ENCODE measurements at places on chromosomes 1 and 21. TPM values are rescaled to one million over a fixed set of nuclear protein-coding genes. Genes with fewer than 3 reads are reported as not detected.

HSPA6 gene
- 6.5 TPM for total RNA-seq

KCNN3 gene
- under 0.01 TPM for total RNA-seq

ANGPTL3 gene
- not detected for total RNA-seq

NUF2 gene
- total RNA-seq = 3.5 TPM

Measured in smooth muscle cell of trachea (primary cell).